ENCODE measurements at places on chromosomes 1 and 21.

GRCh38 chr1:201363467-201363866, 14.0 kb downstream of the TNNT2 start:
- DNase-seq, result peak; percentile 35

- DNase-seq, result no peak
Observed at GRCh38 chr21:34612056-34612455, 2.9 kb downstream of the RCAN1 start.

- DNase-seq, result no peak
Observed at GRCh38 chr21:14559102-14559501, 13.0 kb upstream of the SAMSN1 start.

GRCh38 chr1:154666051-154666790, 58.2 kb upstream of the ADAR start:
- no peak for DNase-seq

GRCh38 chr1:115430441-115431158, 92.6 kb upstream of the NGF start:
- no peak for DNase-seq

GRCh38 chr1:20626524-20626923, 6.7 kb upstream of the PINK1 start:
- no peak for DNase-seq

GRCh38 chr1:26160527-26161414, 1.9 kb downstream of the FAM110D start:
- no peak for DNase-seq

- no peak for DNase-seq
Observed at GRCh38 chr1:4273243-4273642, 373.2 kb upstream of the C1orf174 start.

DNA sequence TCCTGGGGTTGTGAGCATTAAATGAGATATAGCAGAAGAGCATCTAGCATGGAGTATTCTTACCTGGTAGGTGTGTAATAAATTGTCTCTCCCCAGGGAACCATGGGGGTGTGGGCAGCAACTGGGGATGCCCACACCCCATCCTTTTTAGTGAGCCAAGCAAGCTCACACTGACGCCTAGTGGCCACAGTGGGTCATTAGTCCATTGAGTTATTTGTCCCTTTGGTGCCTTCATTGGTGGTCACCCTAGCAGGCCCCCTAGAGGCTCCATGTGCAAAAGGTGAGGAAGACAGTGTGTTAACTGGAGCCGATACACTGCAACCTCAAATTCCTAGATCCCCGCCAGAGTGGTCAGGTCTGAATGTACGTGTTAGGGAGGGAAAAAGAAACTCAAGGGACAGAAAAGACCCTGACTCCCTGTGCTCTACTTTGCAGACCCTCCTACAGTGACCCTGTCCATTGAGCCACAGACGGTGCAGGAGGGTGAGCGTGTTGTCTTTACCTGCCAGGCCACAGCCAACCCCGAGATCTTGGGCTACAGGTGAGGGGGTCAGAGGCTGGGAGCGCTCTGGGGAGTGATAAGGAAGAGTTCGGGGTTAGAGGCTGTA, 93.3 kb upstream of the CD1D start:
- DNase-seq, result peak; percentile 71

DNA sequence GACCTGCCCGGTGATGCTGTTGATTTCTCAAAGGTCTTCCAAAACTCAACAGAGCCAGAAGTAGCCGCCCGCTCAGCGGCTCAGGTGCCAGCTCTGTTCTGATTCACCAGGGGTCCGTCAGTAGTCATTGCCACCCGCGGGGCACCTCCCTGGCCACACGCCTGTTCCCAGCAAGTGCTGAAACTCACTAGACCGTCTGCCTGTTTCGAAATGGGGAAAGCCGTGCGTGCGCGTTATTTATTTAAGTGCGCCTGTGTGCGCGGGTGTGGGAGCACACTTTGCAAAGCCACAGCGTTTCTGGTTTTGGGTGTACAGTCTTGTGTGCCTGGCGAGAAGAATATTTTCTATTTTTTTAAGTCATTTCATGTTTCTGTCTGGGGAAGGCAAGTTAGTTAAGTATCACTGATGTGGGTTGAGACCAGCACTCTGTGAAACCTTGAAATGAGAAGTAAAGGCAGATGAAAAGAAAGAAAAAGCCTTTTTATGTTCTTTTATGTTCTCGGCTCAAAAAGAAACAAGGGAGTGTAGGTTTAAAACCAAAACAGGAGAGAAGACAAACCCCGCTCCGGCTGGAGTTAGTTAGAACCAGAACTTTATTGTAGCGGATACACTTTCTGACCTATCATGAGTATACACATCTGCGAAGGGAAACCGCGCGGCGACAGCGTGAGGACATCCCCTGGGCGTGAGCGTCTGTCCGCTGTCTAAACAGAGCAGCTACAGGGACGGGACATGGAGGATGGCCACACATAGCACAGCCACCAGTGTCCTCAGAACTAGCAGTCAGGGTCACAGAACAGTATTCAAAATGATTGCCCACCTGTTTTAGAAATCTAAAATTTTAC, 77.1 kb downstream of the PIK3CD start:
- DNase-seq, result no peak

- DNase-seq, result no peak
Observed at GRCh38 chr1:38677311-38677710, 182.3 kb downstream of the RRAGC start.

DNA sequence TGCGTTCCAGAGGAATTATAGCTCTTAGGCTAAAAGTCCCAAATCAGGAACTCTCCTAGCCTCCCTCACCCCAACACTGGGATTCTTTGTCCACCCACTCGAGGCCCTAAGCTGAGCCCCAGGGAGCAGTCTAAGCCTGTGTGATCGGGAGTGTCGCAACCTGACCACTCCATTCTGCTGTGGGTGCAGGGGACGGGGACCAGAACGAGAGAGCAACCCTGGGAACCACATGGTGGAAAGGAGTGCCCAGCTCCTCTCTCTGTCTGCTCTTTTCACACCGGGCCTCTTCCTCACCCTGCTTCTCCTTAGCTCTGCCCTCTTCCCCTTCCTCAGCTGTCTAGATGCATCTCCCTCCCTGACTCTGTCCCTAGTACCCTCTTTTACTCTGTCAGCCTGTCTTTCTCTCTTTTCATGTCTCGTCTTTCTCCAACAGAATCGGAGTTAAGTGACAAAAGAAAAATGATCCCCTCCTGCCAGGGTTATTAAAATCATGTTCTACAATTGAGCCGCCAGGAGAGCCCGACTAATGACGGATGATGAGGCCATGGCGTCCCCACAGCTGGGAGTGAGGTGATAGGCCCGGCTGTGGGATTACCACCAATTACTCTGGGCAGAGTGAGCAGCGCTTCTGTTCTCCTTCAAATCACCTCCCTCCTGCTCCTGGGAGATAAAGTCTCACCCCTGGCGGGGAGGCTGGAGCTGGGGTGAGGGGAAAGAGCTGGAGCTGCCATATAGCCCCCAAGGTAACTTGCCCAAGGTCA, 34.5 kb upstream of the CSF3R start:
- DNase-seq, result peak; percentile 33

GRCh38 chr1:39084191-39084590, 58.0 kb downstream of the NDUFS5 start:
- no peak for DNase-seq

- DNase-seq, result peak; percentile 71
Observed at GRCh38 chr1:110634455-110635311, 28.5 kb upstream of the KCNA2 start.

GRCh38 chr1:211196880-211197279, 62.3 kb upstream of the RCOR3 start:
- DNase-seq, result no peak

DNA sequence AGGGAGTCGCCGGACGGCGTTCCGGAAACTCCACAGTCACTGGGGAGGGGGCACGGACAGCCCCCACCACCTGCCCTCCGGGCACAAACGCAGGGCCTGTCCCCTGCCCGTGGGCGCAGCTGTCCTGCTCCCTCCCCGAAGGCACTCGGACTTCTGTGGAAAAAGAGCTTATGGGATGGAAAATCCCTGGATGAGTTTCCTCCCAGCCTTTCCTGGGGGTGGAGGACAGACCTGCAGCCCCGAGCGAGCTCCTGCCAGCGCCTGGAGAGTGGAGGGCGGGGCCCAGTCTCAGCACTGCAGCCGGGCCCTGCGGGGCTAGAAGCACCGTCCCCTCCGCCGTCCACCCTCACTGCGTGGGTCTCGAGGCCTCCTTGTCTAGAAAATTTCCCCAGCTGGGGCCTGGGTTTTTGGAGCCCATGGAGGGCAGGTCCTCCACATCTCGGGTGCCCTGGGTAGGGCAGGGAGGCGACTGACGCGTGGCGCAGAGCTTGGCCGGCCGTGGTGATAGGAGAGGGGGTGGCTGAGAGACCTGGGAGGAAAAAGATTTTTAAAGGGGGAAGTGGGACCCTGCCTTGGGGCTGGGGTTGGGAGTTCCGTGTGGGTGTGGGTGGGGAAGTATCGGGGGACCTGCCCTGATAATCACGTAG, 6.4 kb upstream of the COL6A1 start:
- DNase-seq, result peak; percentile 76
